ENCODE measurements at places on chromosomes 2 and 18.

DNA sequence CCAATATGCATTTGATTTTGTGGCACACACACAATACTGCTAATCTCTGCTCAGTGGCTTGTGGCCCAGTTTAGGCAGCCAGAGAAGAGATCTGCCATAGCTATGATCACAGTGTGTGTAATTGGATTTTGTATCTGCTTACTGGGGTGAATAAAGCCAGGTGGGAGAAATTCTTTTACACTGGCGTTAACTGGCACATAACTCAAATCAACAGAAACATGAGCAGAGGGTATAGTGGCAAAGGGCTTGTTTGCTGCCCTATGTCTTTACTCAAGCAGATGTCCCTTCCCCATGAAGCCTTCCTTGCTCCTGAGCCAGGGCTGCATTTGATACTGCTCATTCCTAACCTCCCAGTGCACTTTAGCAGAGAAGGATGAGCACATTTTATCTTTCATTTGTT lies 28.5 kb downstream of the STON1 start:
- DNase-seq: no peak

GRCh38 chr2:234172066-234172465 lies 121.6 kb downstream of the SPP2 start:
- DNase-seq: no peak

DNA sequence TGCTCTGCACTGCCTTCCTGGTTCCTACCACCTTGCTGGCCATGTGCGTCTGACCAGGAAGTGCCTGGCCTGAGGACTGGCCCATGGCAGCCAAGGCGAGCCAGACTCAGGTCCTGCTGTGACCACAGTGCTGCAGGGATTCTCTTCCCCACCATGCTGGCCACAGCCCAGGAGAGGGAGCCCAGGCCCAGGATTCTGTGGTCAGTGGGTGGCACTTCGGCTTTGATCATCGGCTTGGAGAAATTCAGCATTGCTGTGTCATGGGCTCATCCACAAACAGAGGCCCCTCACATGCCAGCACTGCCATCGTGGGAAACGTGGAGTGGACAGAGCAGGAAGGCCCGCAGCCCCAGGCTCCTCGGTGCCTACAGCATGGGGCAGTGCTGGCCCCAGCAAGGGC lies 211.6 kb downstream of the SEPTIN10 start:
- no peak for DNase-seq

GRCh38 chr2:71353248-71353647 lies 21.7 kb downstream of the ZNF638 start:
- DNase-seq: peak; percentile 15

GRCh38 chr18:22914633-22915032 lies 18.5 kb upstream of the RBBP8 start:
- DNase-seq: no peak

GRCh38 chr2:62736899-62737559 lies 31.5 kb downstream of the EHBP1 start:
- no peak for DNase-seq

DNA sequence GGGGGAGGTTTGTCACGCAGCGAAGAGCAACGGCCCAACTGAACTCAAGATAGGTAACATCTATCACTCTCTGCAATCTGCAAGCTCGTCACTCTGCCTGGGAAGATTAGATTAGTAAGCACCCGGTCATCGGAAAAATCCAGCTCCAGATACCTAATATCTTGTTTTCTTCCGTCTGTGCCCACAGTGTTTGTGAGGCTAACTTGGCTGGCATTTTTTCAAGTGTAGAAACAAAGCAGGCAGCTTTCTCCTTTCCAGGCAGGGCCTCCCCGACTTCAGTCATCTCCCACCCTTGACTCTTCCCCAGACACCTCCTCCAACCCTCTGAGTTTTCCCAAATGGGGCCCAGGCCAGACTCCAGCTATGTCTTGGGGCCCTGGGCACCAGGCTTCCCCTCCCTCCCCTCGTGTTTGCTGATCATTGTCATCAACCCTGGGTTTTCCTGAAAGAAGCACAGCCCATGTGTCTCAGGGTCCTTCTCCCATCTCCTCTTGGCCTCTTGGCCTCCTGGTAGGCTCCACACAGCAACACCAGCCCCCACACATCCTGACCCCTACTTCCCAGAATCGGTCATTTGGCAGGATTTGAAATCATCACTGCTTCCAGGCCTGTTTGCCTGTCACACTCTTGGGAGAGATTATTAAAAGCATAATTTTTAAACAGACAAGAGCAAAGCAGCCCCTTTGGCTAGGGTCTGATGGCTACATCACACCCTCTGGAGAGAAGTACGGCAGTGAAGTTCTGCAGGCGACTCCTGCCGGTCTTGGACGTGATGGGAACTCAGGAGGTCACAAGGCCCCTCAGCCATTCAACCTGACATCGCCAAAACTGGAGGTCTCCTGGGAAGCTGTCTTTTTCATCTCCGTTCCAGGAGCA lies 144.9 kb upstream of the ID2 start:
- no peak for DNase-seq

GRCh38 chr2:149226790-149227189 lies 103.6 kb upstream of the LYPD6 start:
- no peak for DNase-seq

- DNase-seq: no peak
Observed at GRCh38 chr2:95122197-95122551, 566 bp upstream of the MRPS5 start.

- no peak for DNase-seq
Observed at GRCh38 chr18:11980163-11980493, 1.2 kb upstream of the IMPA2 start.

DNA sequence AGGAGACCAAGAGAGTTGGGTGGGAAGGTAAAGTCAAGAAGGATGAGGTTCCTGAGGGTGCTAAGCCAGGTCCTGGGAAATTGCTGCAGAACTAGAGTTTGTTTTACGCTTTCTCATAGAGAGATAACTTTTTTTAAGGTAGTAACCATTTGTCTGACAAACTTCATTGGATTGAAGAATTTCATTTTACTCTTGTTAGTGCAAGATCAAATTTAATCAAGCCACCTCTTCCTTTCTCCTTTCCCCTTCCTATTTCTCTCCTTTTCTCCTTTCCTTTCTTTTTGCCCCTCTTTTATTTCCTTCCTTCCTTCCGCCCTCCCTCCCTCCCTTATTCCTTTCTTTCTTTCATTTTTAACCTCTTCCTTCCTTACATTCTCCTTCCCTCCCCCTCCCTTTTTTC lies 65.4 kb downstream of the RDH14 start:
- no peak for DNase-seq

- DNase-seq: no peak
Observed at GRCh38 chr2:172878260-172878659, 142.6 kb downstream of the RAPGEF4 start.

DNA sequence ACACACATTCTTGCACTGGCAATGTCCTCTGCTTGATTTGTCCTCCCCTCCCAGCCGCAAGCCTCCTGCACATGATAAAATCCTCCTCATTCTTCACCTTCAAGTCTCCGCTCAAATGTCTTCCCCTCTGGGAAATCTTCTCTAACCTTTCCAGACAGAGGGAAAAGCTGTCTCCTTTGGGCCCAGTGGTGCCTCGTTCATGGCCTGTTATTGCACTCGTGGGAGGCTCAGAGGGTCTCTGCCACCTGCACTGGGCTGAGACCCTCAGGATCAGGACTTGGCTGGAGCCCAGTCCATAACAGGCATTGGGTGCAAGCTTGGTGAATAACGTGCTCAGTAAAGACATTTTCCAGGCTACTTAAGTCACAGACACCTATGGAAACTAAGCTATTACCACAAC lies 68.6 kb downstream of the PTGR3 start:
- no peak for DNase-seq

GRCh38 chr2:195479407-195479806 lies 177.6 kb upstream of the SLC39A10 start:
- no peak for DNase-seq

GRCh38 chr2:235024931-235025773 lies 73.3 kb downstream of the SH3BP4 start:
- no peak for DNase-seq

GRCh38 chr2:29112379-29112778 lies 2.8 kb upstream of the CLIP4 start:
- DNase-seq: no peak

DNA sequence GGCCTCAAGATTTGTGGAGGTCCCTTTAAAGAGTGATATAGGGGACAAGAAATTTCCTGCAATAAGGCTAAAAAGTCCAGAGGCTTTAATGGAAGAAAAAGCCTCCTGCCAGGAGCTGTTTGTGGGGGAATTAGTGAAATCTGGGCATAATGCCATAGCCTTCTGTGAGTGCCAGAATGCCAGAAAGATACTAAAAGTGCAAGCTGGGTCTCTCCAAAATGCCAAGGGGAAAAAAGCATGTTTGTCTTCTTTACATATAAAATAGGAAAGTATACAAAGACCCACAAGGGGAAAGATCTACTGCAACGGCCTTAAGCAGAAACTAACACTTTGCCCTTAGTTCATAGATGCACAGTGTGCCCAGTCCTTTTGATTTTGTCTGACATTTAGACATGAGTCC lies 647.7 kb upstream of the ZNF804A start:
- no peak for DNase-seq

DNA sequence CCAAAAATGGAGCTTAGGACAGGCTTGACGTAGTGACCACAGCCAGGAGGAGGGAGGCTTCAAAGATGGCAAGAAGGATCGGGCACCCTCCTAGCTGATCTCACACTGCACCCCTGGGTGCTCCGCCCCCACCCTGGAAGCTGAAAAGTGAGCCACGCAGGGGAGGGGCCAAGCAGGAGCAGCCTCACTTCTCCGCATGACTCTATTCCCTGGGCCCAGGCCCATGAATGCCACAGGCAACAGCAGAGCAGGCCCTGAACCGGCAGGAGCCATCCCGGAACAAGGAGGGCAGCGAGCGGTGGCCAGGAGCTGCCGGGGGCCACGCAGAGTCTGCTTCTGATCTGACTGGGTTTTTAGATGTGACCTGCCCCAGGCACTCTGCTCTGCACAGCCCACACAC lies 30.0 kb downstream of the BIN1 start:
- no peak for DNase-seq

- DNase-seq: no peak
Observed at GRCh38 chr18:49747876-49748275, 65.5 kb downstream of the ACAA2 start.

GRCh38 chr18:51342815-51343214 lies 145.3 kb upstream of the MEX3C start:
- DNase-seq: peak; percentile 54
